Activated CD4-positive, CD25-positive, alpha-beta regulatory T cell treated with anti-CD3 and anti-CD28 coated beads, Interleukin-2, amount 50 U/mL, for 16 hours (primary cell): ENCODE measurements at places on chromosomes 16 and 17.

- no peak for DNase-seq
Measured at GRCh38 chr16:77898671-77899211, 110.4 kb downstream of the VAT1L start.

DNA sequence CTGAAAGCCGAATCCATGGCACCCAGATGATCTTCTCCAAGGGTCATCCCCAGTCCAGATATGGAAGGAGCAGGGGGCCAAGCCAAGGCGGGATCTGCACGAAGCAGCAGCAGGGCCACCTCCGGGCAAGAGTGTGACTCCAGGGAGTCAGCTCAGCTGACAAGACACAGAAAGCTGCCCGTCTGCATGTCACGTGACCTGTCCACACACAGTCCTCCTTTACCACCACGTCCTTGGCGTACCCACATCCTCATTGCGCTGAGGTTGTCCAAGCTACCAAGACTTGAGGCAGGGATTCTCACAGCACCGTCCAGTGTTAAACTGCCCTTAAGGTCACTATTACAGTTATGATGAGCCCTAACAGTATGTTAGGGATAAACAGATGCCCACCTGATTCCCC, 11.3 kb upstream of the CYTH1 start:
- no peak for DNase-seq

DNA sequence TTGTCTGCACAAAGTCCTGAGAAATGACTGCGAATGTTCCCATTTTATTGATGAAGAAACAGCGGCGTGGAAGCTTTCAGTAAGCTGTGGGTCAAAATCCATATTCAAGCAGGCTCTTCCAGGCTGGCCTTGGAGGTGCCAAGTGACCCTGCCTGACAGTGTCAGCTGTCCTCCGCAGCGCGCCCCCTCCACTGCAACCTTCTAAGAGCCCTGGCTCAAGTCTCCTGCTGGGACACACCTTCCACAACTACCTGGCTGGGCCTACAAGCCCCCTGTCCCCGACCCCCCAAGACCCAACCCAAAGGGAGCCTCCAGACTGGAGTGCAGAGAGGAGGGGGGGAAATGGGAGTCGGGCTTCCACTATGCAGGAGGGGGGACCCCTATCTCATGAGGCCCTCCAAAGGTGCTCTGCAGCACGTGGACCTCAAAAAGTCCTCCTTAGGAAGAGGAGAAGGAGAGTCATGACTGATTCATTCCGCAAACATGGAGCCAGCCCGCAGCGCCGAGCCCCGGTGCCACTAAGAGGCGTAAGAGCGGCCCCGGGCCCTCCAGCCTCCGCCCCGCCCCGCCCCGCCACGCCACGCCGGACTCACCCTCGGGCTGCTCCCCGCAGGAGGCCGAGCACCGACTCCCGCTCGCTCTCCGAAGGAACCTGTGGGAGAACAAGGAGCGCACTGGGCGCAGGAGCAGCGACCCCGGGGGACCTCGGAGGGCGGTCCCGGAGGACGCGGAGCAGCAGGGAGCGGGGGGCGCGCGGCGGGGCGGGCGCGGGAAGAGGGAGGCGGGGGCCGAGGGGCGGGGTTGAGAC, 574 bp downstream of the MPP3 start:
- no peak for DNase-seq

DNA sequence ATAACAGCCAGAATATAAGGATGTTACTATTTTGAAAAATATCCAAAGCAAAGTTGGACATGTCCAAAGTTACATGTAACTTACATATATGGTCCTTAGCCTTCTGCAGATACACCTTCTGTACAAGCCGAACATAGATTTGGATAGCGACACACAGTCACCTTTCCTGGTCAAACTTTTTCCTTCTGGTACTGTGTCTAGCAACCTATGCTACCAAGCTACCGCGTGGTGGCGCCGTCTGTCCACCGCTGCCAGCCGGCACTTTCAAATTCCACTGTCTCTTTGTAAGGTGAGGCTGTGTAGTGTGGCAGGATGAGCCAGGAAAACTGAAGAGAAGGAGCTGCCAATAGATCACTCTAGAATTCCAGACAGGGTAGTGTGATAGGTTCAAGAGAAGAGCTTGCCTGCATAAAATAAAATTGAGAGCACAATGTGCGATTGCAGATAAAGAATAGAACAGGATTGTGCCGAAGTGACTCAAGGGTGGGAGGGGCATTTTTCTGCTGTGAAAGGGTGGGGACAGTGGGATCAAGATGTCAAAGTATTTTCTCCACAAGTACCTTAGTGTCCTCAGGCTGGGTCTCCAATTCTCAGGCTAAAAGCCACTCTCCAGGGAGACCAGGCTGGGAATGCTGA, 366.9 kb downstream of the SLC39A11 start:
- DNase-seq, result no peak

DNA sequence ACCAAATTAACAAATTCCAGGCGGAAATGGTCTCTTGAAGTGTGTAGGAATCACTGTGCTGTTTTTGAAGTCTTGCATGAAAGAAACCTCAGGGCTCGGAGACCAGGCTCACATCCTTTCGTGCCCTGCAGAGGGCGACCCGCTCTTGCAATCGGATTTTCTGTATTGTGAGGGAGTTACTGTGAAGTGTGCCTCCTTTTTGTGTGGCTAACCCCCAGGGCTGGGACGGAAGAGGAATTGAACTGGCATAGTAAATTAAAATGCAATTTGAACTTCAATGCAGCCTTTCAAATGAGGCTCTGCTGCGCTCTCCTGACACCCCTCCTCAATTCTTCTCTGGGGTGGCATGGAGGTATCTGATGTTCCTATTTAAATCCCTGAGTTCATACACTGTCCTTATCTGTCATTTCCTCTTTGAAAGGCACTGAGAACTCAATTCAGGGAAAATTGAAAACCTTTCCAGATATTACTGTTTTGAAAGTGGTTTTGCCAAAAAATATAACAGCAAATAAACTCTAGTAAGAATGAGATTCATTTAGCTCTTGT, 51.5 kb upstream of the MGAT5B start:
- DNase-seq, result peak; percentile 16

GRCh38 chr16:80710918-80711317, 93.5 kb downstream of the CDYL2 start:
- DNase-seq, result no peak

GRCh38 chr16:11356573-11357331, 11.5 kb downstream of the RMI2 start:
- no peak for DNase-seq

- no peak for DNase-seq
Measured at GRCh38 chr16:67137605-67138004, 13.2 kb downstream of the B3GNT9 start.

DNA sequence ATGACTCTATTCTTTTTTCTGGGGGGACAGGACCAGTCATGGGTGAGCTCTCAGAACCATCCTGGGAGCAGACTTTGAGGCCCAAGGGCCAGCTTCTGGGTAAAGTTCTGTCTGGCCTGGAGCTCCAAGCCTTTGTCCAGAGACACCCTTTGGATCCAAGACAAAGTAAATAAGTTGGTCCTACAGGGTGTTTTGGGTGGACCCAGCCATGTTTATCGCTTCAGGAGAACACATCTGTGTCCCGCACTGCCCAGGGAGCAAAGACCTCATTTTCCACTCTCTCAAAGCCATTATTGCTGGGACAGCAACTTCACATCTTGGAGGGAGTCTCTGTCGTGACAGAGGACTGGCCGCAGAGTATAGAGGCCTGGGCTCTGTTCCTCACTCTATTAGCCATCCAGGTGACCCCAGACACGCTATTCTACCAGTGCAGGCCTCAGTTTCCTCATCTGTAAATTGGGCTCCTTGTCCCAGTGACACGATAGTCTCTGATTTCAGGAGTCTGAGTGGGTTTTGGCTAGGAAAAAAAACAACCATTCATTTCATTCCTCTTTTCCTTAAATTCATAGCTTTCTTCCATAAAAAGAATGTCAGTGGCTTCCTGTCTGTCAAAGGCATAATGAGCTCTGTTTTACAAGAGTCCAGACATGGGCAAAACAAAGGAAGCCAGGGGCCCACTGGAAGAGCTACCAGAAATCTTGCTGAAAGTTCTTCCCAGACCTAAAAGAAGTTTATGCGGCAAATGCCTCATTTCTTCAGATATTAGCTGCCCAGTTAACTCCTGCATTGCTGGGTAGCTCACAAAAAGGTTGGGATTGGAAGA, 62.4 kb downstream of the PECAM1 start:
- no peak for DNase-seq

- DNase-seq, result no peak
Measured at GRCh38 chr16:67770346-67770991, 35.9 kb downstream of the RANBP10 start.

DNA sequence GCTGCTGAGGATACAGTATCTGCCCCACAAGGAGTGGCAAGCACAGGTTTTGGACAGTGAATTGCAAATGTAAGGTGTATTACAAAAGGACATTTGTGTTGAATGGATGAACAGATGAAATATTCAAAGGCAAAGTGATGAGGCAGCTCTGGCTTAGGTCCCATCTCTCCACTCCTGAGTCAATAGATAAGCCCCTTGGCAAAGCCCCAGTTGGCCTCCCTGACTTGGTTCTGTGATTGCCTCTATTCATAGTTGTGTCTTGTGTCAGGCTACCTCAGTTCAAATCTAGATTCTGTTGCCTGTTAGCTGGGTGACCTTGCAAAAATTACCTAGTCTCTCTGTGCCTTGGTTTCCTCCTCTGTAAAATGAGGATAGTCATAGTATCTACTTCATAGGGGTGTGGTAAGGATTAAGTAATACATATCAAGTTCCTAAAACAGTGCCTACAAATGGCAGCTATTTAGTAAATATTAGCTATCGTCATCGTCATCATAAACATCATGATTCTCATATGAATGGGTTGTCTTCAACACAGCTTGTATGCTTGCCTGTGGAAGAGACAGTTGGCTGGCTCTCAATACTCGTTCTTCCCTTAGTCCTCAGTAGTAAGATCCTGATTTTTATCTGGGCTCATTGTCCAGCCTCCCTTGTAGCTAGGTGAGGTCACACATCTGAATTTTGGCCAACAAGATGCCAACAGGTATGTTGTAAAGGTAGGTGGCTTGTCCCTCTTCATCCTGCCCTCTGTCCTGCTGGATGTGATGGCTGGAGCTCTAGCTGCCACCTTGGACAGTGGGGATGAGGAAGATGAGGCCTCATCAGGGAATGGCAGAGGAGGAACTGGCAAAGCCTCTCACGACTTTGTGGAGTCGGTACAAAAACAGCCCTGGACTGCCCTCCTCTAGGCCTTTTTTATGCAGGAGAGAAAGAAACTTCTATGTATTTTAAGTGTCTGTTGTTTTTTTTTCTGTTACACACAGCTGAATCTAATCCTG, 2.1 kb upstream of the MFAP4 start:
- no peak for DNase-seq
